ENCODE measurements at places on chromosomes 6 and 20.
A peak's percentile ranks its signal among the peaks of the same experiment; 100 is the strongest.

DNA sequence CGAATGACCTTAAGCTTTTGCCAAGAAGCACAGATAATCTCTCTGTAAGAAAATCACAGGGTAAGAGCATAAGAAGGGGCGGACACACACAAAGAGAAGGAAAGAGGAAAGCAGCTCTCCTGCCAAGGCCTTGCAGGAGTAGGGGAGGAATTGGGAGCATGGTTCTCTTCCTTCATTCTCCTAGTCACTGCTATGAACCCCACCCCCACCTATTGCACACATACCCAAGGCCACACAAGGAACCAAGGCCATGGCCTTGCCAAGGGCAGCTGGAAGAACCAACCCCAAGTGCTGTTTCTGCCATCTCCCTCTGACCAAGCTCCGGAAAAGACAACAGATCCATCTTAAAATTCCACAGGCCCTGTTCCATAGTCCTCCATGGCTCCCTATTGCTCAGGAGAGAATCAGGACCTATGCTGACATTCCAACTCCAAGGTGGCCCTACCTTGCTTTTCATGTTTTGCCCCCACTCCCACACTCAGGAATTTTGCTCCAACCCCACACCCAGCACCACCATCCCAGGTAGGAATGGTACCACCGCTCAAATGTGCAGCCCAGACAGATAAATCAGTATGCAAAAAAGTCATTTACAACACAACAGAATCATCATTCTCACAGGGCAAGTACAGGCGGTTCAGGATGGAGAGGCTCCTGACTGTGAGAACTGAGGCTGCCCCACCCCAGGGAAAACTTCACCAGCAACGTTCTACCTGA lies 31.3 kb downstream of the TRAM2 start:
- DNase-seq, result no peak

DNA sequence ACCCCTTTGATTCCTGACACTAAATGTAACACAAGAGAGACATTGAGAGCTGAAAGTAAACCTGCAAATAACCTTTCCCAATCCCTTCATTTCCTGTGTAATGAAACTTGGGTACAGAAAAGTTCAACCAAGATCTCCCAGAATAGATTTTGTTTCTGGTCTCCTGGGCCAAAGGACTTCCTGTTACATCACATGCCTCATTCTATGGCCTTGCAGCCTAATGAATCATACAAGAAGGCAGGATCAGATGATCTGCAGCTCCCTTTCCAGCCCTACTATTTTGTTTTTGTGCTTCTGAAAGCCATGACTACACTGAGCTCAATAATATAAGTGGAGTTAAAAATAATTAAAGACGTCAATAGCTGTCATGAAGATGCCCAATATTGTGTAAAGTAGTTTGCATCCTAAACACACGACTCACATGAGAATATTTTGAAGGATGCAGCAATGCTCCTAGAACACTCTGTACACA lies 73.4 kb upstream of the NOX3 start:
- DNase-seq, result no peak

GRCh38 chr20:17967521-17968365 lies 851 bp downstream of the SNX5 start:
- DNase-seq, result peak; percentile 7

DNA sequence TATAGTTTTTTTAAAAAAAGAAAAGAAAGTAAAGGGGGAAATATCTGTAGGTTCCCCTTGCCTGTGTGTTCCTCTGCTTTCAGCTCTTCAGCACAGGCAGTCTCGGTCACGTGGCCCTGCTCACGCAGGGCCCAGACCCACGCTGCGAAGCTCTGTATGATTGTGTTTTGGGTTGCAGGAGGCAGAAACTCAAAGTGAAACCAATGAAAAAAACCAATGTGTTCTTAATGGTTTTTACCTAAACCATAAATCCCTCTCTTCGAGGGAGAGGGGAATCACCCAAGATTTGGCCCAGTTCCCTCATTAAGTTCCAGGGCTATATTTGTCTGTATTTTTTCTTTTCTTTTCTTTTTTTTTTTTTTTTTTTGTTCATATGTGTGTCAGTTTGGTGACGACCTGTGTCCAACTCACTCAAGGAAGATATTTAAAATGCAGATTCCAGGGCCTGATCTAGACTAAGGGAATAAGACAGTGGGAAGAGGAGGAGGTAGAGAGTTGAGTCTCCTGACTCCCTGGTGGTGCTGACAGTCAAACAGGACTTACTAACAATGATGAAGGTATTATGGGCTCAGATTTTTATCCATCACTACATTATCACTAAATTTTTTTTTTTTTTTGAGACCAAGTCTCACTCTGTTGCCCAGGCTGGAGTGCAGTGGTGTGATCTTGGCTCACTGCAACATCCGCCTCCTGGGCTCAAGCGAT lies 33.8 kb upstream of the RREB1 start:
- no peak for DNase-seq

- no peak for DNase-seq
These were observed 161.1 kb downstream of the FOXA2 start for GRCh38 chr20:22423190-22423832.

DNA sequence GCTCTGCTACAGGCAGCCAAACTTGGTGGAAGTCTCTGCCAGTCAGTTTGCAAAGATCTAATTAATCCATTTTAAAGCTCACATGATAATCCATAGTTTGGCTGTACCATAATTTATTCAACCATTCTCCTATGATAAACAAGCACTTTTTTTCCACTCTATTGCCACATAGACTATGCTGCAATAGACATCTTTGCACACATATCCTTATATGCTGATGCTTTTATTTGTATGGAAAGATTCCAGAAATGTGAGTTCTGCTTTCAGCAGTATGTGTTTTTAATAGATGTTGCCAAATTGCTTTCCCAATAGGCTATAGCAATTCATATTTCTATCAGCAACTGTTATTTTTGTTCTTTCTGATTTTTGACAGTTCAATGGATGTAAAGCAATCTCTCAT lies 628.0 kb downstream of the KIF16B start:
- no peak for DNase-seq

DNA sequence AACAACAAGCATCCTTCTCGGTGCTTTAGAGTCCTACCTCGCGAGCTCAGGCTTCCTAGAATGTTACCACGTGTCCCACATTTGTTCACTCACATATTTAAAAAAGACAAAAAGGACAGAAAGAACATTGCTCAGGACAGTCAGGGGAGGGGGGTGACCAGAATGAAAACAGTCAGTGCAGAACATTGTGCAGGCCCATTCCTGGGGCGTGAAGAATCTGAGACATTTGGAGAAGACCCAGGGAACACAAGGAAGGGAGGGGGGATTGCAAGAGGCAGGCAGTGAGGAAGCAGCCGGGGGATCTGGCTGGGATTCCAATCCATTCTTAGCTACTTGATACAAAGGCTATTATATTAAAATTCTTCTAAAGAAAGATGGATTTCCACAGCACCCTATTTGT lies 270.4 kb upstream of the CITED2 start:
- DNase-seq, result no peak

DNA sequence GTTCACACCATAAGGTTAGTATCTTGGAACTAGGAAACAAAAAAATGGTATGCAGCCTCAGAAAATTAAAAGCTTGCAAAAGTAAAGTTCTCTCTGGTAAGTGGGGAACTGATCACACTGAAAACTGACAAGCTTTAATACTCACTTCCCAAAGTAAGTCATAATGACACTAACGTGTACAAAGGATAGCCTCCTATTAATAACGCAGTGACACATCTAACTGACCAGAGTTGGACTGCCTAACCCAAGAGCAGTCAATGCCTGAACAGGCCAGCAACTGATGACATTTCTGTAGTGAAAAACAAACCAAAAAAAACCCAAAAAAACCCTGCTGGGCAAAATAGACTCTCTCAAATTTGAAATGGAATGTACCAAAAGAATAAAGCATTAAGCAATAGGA lies 30.7 kb downstream of the CHD6 start:
- DNase-seq, result no peak

- no peak for DNase-seq
These were observed 128.9 kb downstream of the SCML4 start for GRCh38 chr6:107695061-107695720.

DNA sequence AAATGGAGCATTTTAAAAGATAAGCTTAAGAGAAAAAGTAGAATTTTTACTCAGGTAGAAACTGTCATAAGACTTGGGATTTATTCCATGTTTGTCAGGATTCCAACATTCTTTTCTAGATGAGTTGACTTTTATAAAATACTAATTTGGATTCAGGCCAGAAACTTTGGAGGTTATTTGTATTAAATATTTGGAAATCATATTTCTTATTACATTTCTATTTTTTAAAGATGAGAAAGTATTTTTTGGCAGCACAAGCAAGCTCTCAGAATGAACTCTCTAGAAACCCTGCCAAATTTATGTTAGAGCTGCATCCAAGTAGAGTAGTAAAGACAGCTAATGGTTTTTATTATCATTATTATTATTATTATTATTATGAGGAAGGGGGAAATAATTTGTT lies 1014.9 kb upstream of the GJE1 start:
- DNase-seq, result no peak

- no peak for DNase-seq
These were observed 5.5 kb downstream of the SIRT5 start for GRCh38 chr6:13579911-13580310.

- DNase-seq, result no peak
These were observed 25.8 kb upstream of the SLC17A3 start for GRCh38 chr6:25899580-25900408.

DNA sequence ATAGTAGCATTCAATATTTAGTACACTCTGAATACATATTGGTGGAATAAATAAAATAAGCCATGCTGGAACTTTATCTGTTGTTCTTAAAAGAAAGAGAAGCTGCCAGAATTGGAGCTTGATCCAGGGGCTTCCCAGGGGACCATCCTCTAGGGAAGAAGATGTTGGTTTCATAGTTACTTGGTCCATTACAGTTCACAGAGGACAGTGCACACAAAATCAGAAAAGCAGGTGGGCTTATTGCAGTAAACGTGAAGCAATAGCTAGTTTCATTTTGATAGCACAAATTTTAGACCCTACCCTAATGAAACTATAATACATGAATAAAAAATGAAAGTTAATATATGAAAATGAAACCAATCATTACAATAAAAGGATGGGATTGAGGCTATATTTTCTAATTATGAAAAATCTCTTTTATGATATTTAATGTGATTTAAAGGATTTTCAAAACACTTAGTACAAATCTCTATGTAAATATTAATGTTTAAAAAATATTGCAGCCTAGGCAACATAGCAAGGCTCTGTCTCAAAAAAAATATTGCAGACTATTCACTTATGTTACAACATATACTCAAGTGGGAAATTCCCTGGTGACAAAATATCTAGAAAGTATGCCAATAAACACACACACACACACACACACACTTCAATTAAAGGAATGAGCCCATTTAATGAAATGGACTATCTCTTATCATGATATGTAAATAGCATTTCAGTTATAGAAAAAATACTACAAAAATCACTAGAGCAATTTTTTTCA lies 227.0 kb upstream of the MARCKS start:
- no peak for DNase-seq

DNA sequence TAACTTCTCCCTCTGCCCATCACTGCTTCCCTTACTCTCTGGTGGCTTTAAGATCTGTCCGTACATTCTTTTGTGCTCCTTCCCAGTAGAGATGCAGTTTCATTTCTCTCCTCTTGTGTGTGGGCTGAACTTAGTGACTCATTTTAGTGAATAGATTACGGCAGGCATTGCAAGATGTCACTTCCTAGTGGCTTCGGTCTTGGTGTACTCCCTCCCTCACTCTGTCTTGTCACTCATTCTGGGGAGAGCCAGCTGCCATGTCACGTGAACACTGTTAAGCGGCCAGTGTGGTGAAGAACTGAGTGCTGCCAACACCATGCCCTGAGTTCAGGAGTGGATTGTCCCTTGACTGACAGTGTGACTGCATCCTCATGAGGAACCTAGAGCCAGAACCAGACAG lies 115.9 kb downstream of the OTOR start:
- DNase-seq, result peak; percentile 2

DNA sequence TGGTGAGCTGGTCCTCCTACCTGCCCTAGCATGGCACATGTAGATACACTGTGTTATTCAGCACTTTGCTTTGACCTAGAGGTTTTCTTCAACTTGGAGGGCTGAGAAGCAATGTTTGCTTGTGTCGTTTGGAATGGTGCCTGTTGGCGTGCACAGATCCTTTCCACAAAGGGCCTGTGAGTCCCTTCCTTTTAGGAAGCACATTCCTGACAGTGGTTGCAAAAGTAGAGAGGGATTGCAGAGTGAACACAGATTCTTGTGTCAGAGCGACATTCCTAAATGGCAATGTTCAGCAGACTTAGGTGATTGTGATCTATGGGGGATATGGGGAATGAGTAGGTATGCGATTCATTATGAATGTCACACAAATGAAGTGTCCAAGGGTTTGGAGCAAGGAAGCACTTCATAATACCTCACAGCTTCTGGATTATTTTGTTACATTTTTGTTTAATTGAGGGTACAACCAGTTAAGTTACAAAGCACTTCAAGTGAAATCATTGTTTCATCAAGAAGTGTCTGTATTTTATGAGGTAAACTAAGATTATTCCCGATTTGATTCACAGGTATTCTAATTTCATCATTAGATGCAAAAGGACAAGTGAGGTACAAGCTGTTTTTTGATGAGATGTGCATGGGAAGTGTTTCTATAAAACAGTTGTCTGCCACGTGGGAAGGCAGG lies 713 bp upstream of the RNF144B start:
- no peak for DNase-seq

GRCh38 chr20:3371754-3372153 lies 35.7 kb downstream of the DNAAF9 start:
- peak; percentile 9 for DNase-seq

GRCh38 chr6:158410784-158411183 lies 98.5 kb downstream of the TULP4 start:
- no peak for DNase-seq

GRCh38 chr6:139343052-139343750 lies 31.2 kb downstream of the CITED2 start:
- DNase-seq, result no peak

DNA sequence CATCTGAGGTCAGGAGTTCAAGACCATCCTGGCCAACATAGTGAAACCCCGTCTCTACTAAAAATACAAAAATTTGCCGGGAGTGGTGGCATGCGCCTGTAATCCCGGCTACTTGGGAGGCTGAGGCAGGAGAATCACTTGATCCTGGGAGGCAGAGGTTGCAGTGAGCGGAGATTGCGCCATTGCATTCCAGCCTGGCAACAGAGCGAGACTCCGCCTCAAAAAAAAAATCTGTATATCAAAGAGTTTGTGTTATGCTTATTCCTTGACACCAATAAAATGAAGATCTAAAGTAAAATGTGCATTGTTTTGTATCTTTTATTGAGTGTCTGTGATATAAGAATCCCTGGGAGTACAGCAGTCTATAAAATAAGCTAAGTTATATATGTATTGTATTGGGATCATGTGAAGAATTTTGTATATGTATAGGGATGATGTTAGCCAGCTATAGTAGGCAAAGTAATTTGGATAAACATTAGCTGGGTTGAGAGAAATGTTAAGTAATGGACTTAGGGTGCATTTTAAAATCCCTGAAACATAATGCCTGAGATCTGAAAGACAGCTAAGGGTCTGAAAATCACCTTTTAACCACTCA lies 10.9 kb downstream of the TBP start:
- no peak for DNase-seq
